ENCODE measurements at places on chromosomes 11 and 22.

DNA sequence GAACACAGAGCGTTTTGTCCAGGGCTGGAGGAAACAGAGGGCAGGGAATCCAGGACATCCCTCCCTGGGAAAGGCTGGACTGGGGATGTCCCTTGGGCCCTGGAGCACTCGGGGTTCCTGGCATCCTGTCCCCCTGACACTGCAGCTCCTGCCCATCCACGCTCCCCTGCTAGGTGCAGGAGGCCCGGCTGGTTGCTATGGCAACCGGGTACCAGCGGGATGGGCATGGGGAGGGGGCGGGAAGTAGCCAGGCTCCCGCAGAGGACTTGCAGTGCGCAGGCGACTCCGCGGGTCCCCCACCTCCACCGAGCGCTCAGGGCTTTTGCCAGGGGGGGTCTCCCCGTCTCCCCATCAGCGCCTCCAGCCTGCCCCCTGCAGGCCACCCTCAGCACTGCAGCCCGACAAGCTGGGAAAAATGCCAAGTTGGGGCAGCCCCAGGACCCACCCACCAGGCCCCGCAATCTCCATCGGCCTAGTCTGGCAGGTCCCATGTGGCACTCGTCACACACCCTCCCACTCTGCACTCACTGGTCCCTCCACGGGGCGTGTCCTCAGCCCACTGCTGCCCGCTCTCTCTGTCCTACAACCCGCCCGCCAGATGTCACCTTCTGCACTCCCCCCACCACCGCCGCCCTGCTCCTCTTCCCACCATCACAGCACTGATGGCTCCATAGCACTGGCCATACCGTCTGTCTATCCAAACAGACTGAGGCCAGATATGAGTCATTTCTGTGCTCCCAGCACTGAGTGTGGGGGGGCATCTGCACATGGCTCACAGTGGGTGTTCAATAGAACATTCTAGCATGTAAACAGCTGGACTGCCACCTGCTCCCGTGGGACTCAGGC lies 31.5 kb downstream of the KIAA0930 start:
- no peak for DNase-seq

- DNase-seq, result no peak
These were observed 8.8 kb upstream of the IZUMO1R start for GRCh38 chr11:94295534-94295933.

- no peak for DNase-seq
These were observed 5.3 kb downstream of the CFL1 start for GRCh38 chr11:65852508-65853245.

GRCh38 chr11:93287434-93287833 lies 43.1 kb upstream of the DEUP1 start:
- no peak for DNase-seq

DNA sequence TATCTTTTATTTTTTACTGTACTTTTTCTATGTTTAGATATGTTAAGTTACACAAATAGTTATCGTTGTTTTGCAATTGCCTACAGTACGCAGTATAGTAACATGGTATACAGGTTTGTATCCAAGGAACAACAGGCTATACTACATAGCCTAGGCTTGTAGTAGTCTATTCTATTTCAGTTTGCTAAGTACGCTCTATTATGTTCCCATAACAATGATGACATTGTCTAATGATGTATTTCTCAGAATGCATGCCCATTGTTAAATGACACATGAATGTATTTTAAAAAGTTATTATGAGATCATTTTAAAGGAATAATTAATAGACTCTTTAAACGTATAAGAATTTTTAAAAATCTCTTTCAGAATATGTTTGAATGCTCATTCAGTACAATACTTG lies 696.7 kb upstream of the CCDC90B start:
- DNase-seq, result no peak

DNA sequence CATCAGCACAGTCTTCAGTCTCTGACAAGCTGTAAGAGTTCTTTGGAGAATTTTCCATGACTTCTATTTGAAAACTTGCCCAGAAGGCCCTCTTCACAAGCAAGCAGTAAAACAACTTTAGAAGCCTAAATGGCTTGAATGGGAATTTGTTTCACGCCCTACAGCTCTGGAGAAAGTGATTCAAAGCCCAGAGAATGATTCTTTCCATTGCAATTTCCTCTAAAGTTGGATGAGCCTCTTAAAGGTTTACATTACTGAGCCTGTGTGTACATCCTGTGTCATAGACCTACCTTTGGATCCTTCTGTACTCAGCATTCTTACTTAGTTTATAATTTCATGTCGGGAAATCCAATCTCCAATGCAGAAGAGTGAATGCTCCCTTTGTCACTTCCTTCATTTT lies 6.8 kb upstream of the OR8B3 start:
- DNase-seq, result no peak

- no peak for DNase-seq
These were observed 7.5 kb upstream of the MYO7A start for GRCh38 chr11:77120571-77120970.

GRCh38 chr11:71485466-71485865 lies 32.5 kb downstream of the NADSYN1 start:
- no peak for DNase-seq

GRCh38 chr11:104094576-104094975 lies 58.1 kb downstream of the DDI1 start:
- no peak for DNase-seq
